ENCODE measurements at places on chromosomes 5 and 9. TPM values are rescaled to one million over a fixed set of nuclear protein-coding genes. Genes with fewer than 3 reads are reported as not detected.

The STKLD1 gene
- 0.77 TPM for total RNA-seq

The NUTM2F gene
- total RNA-seq = not detected

The OGN gene
- total RNA-seq = 0.30 TPM

DNA sequence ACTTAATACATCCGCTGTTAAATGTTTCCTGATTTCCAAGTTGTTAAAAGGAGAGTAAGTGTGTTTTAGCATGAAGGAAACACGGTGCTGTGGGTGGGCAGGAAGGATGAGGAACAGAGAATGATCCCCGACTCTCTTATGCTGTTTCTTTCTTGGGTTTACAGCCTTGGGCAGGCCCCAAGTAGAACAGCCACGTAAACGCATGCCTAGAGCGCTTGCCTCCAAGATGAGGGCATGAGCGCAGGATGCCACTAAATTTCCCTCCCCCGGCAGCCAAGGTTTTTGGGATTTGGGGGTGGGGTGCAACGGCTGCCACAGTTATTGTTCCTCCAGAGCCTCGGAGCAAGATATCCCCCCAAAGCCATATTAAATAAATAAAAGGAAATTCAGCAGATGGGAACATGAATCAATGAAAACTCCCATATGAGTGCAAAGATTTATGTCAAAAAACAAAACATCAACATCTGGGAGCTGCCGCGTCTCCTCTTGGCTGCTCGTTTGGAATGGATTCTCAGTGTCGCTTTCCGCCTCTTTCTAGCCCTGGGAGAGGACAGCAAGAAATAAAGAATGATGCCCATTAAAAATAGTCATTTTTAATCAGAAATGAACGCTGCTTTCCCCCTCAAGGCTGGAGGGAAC, 10.0 kb upstream of the DELE1 start:
- ATAC-seq = no peak

DNA sequence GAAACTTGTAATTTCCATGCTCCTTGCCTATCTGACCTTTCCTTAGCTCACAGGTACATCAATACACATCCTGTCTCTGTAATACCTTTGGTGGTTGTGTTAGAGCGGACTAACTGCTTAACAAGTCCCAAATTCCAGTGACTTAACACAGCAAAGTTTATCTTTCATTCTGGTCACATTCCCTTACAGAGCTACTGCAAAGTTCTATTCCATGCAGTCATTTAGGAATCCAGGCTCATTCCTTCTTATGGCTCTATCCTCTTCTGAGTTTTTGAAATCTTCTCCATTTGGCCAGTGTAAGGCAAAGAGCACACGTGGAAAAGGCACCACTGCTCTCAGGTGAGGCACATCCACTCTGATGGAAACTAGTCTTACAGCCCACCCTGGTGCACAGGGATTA, 238.6 kb upstream of the ANKRD55 start:
- ATAC-seq = no peak

- no peak for ATAC-seq
Measured at GRCh38 chr5:153223376-153223775, 267.1 kb upstream of the GRIA1 start.

Measured in activated T-helper 17 cell treated with anti-CD3 and anti-CD28 coated beads, Interleukin-2, amount 50 U/mL, for 72 hours (primary cell).